ENCODE measurements at places on chromosomes 2 and 18. TPM values are rescaled to one million over a fixed set of nuclear protein-coding genes. Genes with fewer than 3 reads are reported as not detected.

The C2orf66 gene
- total RNA-seq: 1.0 TPM

The GREB1L gene
- total RNA-seq: not detected

The SLC40A1 gene
- 1.1 TPM for total RNA-seq

The PRPF40A gene
- total RNA-seq: 175 TPM

The CABYR gene
- 5.2 TPM for total RNA-seq

The IL1F10 gene
- not detected for total RNA-seq

The PXDN gene
- total RNA-seq: not detected

The DQX1 gene
- total RNA-seq: 0.76 TPM

The ALK gene
- total RNA-seq: not detected

The EVX2 gene
- not detected for total RNA-seq

The ATP5F1A gene
- total RNA-seq: 278 TPM

The SIX2 gene
- total RNA-seq: not detected

The AQP12A gene
- not detected for total RNA-seq

The TUBA3E gene
- total RNA-seq: not detected

The MGAT4A gene
- 99.0 TPM for total RNA-seq

The PIEZO2 gene
- total RNA-seq: not detected

The GTF2A1L gene
- total RNA-seq: not detected

The GNAL gene
- 0.32 TPM for total RNA-seq

The SPR gene
- total RNA-seq: 5.2 TPM

DNA sequence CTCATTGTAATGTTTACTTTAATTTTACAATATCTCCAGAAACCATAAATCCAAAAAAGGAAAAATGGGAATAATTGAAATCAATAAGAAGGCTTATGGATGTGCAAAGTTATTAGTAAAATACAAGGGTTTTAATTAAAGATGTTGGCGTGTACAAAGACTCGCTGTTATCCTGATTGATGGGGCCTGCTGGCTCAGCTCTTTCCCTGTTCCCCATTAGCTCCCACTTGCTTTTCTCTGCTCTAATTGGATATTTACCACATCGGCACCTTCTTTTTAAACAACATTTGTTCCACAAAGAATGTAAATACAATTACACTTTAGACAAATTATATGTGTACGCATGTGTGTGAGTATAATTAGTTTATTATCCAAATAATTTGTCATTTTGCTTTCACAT lies 796.6 kb downstream of the ERBB4 start:
- no peak for ATAC-seq

DNA sequence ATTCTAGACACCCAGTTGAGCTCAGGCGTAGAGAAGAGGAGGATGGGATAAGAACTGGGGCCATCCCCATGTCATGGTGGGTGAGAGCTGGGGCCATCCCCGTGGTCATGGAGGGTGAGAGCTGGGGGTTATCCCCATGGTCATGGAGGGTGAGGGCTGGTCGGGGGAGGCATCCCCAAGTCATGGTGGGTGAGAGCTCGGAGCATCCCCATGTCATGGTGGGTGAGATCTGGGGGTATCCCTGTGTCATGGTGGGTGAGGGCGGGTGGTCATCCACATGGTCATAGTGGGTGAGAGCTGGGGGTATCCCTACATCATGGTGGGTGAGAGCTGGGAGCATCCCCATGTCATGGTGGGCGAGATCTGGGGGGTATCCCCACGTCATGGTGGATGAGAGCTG lies 52.5 kb downstream of the IL1RL2 start:
- no peak for ATAC-seq

DNA sequence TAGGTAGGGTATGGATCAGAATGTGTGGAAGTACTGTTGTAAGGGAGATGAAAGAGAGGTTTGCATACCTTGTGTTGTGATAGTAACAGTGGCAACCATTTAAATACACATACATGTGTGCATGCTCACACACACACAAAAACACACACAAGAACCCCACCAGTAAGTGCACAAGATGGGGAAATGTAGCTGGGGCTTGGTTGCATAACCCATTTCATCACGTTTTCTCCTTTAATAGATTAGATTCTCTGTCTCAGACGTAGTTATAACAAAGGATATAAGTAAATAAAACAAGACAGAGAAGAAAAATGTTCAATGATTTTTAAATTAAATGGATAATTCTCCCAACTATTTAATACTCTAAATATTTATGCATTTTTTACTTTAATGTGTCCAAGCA lies 13.4 kb downstream of the ARHGAP15 start:
- no peak for ATAC-seq

DNA sequence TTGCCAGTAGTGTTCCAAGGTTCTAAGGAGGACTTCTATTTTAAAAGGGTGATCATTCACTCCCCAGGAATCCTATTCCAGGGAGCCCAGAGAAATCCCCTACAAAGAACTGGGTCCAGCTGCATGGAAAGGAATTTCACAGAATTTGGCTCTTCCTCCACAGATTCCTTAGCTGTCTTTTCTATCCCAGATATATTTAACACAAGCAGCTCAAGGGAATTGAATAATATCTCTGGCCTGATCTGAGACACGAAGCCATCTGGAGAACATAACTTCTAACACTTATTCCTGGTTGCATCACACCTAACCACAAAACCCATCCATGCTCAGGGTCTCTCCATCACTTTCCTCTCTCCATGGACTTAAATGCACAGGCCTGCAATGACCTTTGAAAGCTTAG lies 306.7 kb upstream of the ACVR2A start:
- no peak for ATAC-seq

GRCh38 chr18:49935215-49935614 lies 121.9 kb upstream of the ACAA2 start:
- no peak for ATAC-seq

DNA sequence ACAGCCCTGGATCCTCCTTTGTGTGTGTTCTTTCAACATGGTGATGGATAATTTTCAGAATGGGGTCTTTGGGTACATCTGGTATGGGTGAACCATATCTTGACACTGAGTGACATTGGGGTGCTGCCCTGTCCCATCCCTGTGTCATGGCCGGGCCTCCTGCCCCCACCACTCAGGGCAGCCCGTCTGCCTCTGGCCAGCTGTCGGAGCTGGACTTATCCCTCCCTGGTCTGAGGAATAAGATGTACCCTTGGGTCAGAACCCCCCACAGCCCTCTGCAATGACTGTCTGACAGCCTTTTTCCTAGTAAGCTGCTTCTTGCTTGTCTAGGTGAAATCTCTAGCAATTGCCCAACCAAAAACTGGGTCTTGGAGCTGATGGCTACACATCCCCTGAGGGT lies 142.9 kb downstream of the SH3RF3 start:
- no peak for ATAC-seq

GRCh38 chr18:23209796-23210195 lies 74.5 kb downstream of the CABLES1 start:
- no peak for ATAC-seq

DNA sequence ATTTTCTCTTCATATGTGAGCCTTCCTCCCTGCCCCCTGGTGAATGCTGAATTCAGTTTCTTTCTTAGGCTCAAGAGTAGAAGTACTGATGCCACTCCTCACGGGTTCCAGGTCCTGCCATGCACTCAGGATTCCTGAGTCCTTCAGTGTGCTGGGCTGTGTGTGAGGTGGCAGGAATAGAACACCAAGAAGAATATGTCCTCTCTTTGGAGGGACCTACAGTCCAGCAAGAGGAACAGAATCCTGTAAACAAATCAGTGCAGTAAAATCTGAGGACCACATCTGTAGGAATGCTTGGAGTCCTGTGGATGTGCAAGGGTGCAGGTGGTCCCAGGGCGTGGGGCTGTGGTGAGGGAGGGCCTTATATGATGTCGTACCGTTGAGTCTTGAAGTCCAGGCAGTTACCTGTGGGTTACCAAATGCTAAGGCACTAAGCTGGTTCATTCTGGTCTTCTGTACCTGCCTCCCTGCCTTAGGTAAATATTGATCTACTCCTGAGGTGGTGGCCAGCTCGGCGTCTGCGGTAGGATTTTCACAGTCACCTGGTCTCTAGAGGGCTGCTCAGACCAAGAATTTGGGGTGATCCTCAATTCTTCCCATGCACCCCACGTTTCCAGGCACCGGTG lies 5.5 kb downstream of the ASAP2 start:
- ATAC-seq: no peak

DNA sequence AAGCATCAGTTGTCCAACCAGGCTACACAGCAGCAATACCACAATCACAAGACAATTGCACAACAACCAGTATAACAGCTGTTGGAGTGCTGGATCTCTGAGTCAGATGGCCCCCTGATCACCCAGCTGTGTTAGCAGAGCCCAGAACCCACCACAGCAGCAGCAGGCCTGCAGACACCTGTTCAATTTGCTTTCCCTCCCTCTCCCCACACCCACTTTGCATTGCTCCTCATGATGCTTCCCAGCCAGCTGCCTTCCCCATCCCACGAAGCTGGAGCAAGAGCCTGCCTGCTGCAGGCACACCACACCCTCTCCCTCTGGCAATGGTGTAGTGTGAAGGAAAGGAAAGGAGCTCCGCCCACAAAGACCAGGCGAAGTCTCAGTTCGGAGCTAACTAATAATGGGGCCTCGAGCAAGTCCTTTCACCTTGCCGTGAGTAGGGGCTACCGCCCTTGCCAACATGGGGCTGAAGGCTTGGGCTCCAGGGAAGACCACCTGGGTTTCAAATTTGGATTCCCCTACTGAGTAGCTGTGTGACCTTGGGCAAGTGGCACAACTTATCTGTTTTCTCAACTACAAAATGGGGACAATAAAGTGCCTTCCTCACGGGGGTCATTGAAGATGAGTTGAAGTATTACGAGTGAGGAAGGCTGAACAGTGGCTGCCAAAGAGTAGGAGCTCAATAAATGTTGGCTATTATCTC lies 19.4 kb upstream of the ZBTB7C start:
- ATAC-seq: no peak

GRCh38 chr2:68687018-68687417 lies 43.6 kb downstream of the PROKR1 start:
- no peak for ATAC-seq

GRCh38 chr2:9179572-9180201 lies 26.9 kb upstream of the ASAP2 start:
- no peak for ATAC-seq

GRCh38 chr2:23445450-23445868 lies 60.5 kb downstream of the KLHL29 start:
- no peak for ATAC-seq

GRCh38 chr2:127355407-127356008 lies 32.3 kb downstream of the MAP3K2 start:
- peak; percentile 48 for ATAC-seq

GRCh38 chr2:232522623-232523401 lies 2.6 kb downstream of the PRSS56 start:
- no peak for ATAC-seq

- ATAC-seq: no peak
These were observed 1006.1 kb upstream of the CELF4 start for GRCh38 chr18:38571651-38572050.

DNA sequence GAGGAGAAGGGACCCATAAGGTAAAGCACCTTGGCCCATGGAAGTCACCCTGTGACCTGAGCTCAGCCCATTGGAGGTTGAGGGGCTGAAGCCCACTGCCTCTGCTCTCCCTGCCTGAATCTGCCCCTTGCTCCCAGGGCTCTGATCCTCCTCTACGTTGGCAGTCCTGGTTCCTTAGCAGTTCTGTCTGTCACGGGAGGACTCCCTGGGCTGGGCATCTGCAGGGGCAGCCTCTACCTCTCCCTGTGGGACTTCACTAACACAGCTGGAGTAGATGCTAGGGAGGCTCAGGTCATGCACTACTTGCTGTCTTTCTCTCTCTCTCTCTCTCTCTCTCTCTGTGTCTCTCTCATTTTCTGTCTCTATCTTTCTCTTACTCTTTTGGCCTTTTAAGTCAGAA lies 8.7 kb downstream of the GYPC start:
- no peak for ATAC-seq

- no peak for ATAC-seq
These were observed 27.5 kb upstream of the FAM237A start for GRCh38 chr2:206614811-206615210.

- ATAC-seq: peak; percentile 63
These were observed 143.9 kb upstream of the CREB1 start for GRCh38 chr2:207385903-207386302.

GRCh38 chr2:15163326-15163725 lies 397.8 kb downstream of the NBAS start:
- ATAC-seq: no peak

GRCh38 chr2:174667250-174667860 lies 69.8 kb upstream of the WIPF1 start:
- ATAC-seq: no peak

- no peak for ATAC-seq
These were observed 133.1 kb downstream of the EIPR1 start for GRCh38 chr2:3244486-3244885.

DNA sequence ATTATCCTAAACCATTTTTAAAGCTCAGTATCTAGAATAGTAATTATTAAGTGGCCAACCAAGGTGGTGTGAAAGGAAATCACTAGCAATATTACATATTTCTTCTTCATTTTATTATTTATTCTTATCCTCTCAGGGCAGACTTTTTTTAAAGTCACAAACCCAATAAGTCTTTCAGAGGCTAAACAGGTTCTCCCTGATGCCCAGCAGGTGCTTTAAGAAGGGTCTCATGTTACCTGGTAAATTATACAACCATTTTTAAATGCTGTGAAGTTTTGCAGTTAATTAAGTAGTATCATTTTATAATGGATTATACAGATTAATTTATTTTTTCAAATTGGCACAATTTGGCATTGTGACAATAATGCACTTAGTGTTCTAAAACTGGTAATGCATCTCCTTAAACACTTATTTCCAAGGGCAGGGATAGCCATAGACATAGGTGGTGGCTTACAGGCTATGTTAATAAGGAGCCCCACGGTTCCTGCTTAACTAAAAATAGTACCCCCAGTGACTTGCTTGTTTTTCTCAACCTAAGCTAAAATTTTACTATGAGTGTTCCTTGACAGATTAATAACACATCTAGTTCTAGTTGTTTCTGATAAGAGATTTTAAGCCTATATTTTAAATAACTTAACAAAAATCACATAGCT lies 67.0 kb downstream of the PMS1 start:
- ATAC-seq: no peak

- ATAC-seq: no peak
These were observed 159.5 kb downstream of the COL4A4 start for GRCh38 chr2:227004482-227004881.

GRCh38 chr2:152755029-152755428 lies 36.6 kb downstream of the ARL6IP6 start:
- ATAC-seq: no peak

- ATAC-seq: no peak
These were observed 12.3 kb upstream of the ROCK2 start for GRCh38 chr2:11356764-11357163.

GRCh38 chr18:31741097-31741735 lies 19.5 kb downstream of the SLC25A52 start:
- ATAC-seq: no peak

GRCh38 chr2:209368914-209369313 lies 54.9 kb upstream of the MAP2 start:
- ATAC-seq: peak; percentile 61

DNA sequence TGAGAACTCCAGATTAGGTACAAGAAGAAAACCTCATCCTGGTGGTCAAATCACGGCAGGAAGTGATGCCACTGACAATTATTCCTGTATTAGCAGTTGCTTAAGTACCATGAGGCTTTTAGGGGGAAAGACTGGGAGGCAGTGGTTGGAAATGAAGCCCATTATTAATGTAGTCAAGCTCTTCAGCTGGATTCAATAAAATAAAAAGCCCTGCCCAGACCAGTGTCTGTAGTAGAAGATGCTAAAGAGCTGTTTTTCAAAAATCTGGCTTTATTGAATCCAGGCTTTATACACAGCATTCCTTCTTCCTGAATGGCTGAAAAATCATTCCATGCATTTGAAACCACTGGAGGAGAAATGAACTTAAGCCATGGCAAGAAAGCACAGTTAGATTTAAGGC lies 155.2 kb downstream of the BCL2 start:
- no peak for ATAC-seq

GRCh38 chr2:132811148-132811915 lies 141.3 kb upstream of the LYPD1 start:
- ATAC-seq: no peak

Measured in activated T-helper 17 cell treated with anti-CD3 and anti-CD28 coated beads, Interleukin-2, amount 50 U/mL, for 72 hours (primary cell).